ENCODE measurements at places on chromosomes 11 and 22.
A peak's percentile ranks its signal among the peaks of the same experiment; 100 is the strongest.

DNA sequence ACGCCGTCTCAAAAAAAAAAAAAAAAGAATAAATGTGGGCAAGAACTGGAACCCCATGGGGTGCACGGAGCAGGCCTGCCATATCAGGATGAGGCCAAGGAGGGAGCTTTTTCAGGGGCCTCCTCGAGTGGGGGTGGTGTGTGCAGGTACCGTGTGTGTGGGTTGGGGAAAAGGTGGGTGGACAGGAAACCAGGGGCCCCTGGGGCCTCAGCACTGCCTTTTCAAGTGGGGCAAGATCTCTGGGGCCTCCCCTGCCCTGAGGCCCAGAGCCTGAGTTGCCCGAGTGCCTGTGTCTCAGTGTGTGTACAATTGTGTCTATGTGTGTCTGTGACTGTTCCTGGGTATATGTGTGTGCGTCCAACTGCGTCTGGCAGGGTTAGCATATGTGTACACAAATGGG, 23.8 kb downstream of the TEF start:
- DNase-seq, result no peak

DNA sequence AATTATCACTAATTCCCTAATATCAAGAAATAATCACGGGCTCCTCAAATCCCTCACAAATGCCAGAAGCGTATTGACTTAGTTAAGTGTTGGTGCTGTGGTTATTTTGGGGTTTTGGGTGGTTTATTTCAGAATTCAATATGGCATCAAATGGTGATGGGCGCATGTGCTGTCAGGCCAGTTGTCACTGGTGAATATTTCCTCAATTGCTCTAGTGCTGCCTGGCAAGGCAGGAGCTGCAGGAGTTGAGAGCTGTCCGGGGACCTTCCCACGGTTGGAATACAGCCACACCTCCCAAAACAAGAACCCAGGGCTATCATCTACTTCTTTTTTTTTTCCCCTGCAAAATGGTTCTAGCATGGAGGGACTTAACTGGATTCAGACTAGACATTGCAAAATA, 10.3 kb downstream of the IGLL5 start:
- DNase-seq, result no peak

DNA sequence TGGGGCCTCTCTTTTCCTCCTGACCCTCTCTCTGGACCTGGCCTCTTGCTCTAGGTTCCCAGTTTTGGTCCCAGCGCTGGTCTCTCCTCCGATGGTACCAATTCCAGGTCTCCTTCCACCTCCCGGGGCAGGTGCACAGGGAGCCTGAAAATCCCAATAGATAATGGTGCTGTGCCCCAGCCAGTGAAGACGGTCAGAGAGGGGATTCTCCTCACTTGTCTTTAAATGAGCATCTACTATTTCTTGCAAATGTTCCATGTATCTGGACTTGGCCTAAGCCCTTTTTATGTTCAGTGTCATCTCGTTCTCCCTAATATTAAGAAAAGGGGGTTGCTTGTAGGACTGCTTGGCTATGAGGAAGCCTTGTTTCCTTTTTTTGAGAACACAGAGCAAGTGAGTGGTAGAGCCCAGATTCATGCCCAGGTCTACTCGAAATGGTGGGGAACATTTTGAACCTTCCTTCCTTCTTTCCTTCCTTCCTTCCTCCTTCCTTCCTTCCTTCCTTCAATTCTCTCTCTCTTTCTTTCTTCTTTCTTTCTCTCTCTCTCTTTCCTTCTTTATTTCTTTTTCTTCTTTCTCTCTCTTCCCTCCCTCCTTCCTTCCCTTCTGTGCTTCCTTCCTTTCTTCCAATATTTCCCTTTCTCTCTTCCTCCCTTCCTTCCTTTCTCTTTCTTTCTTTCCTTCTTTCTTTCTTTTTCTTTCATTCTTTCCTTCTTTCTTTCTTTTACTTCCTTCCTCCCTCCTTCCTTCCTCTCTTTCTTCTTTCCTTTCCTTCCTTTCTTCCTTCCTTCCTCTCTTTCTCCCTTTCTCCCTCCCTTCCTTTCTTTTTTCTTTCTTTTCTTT, 620 bp downstream of the APOBEC3A start:
- no peak for DNase-seq

DNA sequence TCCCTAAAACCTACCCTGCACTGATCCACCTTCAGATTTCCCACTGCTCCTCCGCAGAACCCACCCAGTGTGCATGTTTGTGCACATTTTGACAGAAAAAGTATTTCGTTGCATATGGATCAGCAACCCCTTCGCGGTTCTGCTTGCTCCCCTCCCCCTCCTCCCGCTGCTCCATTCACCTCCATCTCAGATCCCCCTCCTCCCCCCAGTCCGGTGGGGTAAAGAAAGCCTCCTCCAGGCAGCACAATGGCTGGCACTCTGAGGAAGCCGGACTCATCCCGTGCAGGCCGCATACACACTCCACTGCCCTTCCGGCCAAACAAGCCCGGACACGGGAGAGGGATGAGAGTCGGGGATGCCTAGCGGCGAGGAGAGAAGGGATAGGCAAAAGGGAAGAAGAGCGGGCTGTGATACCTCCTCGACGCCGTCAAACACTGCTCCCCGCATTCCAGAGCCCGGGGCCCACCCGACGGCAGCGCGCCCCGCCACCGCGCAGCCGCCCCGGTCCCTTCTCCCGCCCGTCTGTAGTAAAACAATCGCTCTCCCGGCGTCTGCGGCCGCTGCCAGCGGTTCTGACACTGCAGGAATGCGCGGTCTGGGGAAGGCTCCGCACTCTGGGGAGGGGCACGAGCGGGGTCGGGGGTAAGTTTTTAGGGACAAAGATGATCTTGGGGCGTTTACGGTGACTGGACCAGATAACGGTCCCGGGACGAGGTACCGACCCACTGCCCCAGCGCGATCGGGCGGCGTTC, 915 bp downstream of the FEZ1 start:
- DNase-seq, result peak; percentile 87

GRCh38 chr11:118007040-118007439, 20.8 kb downstream of the IL10RA start:
- no peak for DNase-seq

GRCh38 chr11:70210051-70210501, 7.0 kb downstream of the FADD start:
- DNase-seq, result no peak

GRCh38 chr11:69545976-69546617, 64.6 kb downstream of the LINC01488 start:
- no peak for DNase-seq

DNA sequence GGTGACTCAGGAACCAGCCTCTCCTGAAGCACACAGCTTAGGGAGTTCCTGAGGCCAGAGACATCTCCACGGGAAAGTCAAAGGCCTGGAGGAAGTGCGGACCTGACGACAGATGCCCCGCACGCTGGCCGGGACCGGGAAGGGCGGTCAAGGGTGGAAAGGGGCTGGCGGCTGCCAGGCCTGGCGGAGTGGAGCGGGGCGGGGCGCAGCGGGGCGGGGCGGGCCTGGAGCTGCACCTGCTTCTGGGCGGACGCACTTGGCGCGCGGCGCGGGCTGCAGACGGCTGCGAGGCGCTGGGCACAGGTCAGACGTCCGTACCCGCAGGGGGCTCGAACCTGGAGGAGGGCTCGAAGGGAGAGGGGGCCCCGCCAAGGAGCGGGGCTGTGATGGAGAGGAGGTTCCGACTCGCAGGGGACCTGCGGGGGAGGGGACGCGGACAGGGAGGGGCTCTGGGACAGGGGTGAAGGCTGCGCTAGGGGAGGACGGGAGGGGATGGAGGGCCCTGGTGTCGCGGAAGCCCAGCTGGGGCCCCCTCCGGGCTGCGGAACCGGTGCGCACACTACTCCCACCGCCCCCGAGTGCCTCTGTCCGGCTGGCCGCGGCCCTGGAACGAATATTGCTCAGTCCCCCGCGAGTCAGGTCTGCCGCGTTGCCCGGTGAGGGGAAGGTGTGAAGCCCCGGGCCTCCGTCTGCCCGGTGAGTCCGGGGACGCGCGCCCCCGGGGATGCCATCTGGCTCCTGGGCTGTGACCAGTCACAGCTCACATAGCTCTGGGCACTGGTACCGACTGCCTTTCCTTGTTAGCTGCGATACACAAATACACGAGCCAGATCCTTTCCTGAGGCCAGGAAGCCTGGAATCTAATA, at the start of gene TMEM45B:
Gene TMEM45B (plus strand): TSS at position 253 of the 866 bp plus-strand sequence. CDS start 36,635 bp downstream, outside the sequence.
- peak; percentile 73 for DNase-seq

DNA sequence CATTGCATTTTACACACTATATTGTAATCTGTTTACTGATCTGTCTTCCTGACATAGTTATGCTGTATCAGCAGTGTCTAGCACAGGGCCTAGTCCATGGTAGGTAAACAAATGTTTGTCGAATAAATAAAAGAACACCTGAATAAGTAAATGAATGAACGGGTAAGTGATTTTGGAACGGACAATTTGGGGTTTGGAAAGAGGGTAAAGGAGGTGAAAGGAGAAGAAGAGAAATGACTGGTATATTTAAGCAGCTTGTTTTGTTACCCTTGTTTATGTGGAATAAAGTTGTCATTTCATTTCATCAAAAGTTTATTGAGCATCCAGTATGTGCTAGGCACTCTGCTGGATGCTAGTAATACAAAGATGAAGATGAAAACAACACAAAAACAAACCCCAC, at the start of gene HEPN1:
Gene HEPN1 (plus strand): TSS at position 301 of the 400 bp plus-strand sequence.
- no peak for DNase-seq

GRCh38 chr22:28480000-28480715, 199.5 kb downstream of the TTC28 start:
- no peak for DNase-seq

GRCh38 chr11:80846979-80847378, 1406.1 kb upstream of the TENM4 start:
- DNase-seq, result no peak

DNA sequence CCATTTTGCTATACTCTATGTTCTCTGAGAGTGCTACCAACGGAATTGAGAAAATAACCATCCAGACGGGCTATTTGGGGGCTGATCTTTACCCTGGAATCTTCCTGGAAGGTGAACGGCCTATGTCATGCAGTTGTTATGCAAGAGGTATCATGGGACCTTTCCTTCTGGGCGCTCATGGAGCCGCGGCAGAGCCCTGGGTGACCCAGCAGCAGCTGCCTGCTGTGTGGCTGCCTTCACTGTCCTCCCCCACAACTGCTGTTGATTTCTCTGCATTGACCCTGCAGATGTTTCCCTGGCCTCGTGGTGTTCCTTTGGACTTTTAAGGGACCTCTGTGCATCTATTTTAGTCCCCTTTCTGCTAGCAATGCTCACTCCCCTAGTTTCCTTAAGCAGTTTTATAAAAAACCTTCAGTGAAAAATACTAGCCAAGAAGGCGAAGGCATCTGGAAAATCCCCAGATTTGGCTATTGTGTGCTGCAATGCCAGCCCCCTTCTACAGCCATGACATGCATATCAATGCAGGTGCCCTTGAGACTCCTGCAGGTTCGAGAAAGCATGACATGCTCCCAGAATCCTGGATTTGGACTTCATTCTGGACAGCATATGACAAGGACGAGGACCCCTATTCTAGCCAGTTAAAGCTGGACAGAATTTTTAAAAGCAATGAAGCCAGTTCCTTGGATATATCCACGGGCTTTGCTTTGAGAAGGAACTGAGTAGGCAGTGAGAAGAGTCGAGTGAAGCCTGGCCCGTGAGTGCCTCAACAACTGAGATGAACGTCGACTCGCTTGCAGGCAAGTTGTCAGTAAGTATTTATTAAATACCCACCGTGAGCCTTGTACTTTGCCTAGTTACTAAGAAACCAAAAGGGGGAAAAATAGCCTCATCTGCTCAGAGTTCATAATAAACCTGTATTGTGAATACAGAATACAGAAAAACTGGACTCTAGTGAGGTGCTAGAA, at the start of gene SLC25A18:
Gene SLC25A18 (plus strand): TSS at position 593 of the 965 bp plus-strand sequence. CDS start 16,447 bp downstream, outside the sequence.
- DNase-seq, result peak; percentile 29

- no peak for DNase-seq
Observed at GRCh38 chr11:8788616-8789015, 106.0 kb downstream of the RPL27A start.

DNA sequence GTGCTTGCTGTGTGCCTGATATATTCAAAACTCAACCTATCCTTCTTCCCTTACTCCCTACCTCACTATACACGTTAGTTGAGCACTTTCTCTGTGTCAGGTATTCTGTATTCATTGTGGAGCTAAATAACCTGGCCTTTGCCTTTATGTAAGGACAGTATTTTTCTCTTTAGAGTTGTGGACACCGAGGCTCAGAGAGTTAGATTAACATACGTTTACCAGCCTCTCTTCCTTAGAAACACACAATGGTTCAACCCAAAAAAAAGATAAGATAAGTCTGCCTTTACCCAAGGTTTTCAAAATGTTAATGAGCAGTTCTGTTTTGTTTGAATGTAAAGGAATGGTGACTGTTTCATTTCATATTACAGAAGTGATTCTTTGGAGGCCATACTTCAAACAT, 45.0 kb downstream of the CBL start:
- DNase-seq, result no peak

DNA sequence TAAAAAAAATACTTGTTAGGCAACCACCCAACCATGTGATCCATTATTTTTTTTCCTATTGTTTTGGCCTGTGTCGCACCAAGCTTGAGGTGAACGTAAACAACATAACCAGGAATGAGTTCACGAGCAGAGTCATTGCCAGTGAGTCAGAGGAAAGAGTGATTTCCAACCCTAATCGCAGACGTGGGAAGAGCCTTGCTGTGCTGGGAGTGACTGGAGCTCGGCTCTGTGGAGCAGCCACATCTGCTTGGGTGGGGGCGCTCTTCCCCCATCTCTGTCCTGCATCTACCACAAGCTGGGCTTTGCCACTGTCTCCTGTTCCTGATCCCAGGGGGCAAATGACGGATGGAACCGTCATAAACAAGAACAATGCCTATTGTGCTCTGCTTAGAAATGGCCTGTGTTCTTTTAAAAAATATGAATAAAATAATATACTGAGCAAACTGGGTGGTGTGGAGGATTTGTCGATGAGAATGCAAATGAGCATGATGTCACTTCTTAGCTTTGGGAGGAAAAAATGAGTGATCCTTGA, 210.0 kb downstream of the KIRREL3 start:
- no peak for DNase-seq

DNA sequence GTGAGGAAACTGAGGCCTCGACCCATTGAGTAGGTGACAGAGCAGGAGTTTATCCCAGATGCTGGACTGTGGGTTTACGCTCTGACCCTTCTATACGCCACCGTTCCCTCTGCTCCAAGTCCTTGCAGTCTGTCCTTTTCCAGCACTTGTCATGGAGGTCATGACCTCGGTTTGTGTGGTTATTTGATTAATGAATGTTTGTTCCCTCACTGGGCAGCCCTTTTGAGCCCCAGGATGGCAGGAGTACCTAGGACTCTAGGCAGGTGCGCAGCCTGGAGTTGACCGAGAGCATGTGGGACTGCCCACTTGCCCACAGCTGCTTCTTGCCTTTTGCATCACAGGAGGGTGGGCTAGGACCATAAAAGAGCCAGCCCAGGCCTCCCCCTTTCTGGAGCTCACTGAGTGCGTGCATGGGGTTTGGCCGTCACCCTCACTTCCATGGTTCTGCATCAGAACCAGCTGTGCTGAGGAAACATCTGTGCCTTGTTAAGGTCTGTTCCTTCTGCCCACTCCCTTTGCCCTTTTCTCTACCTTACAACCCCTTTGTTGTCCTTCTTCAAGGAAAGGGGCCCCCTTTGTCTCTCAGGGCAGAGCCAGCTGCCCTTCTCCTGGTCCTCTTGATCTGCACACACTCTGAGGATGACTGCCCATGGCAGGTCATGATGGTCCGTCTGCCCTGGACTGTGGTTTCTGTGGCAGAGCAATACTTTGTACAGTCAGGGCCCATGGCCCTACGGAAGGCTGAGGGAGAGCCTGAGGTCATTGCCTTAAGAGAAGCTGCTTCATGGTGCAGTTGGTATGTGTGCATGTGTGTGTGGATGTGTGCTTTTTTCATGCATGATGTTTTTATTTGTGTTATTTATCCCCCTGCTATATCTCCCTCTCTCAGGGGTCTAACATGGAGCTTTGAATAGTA, 38.2 kb downstream of the BMAL1 start:
- no peak for DNase-seq

GRCh38 chr11:40405614-40406013, 1053.8 kb downstream of the LRRC4C start:
- no peak for DNase-seq

- DNase-seq, result no peak
Observed at GRCh38 chr11:63868399-63869064, 29.6 kb downstream of the MARK2 start.

Measured in retina (tissue), 1 donor.